PC-9 (cell line): ENCODE measurements at places on chromosomes 3 and 15. TPM values are rescaled to one million over a fixed set of nuclear protein-coding genes. Genes with fewer than 3 reads are reported as not detected.
A peak's percentile ranks its signal among the peaks of the same experiment; 100 is the strongest.

The GHRL gene
- 0.48 TPM in 1 of 2 replicates, not detected in the other for total RNA-seq

The HDAC11 gene
- 18.4 and 24.3 TPM in 2 replicates for total RNA-seq

DNA sequence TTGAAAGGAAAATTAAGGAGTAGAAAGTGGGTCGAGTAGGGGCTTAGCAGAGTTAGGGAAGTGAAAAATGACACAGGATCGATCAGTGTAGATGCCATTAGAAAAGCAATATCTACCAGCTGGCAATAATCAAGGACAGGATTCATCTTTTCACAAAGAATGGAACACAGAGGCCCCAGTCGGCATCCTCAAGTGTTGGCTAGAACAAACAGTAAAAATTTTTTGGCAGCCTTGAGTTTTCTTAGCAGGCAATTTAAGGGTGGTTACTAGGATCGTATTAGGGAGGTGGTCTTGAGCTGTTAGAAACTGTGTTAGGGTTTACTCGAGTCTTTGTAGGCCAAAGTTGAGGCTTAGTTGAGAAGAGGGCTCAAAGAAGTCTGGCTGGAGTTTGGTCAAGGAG, 658.8 kb upstream of the SGO1 start:
- H3K27me3 ChIP-seq: no peaks in the 10 kb centered on the region
- no peaks in the 10 kb centered on the region for H3K36me3 ChIP-seq
- no peak overlapping the region for H3K4me3 ChIP-seq
- no peak overlapping the region for H3K27ac ChIP-seq
- H3K4me1 ChIP-seq: no peaks in the 10 kb centered on the region

The NLGN1 gene
- total RNA-seq: 1.4 TPM in 2 replicates

GRCh38 chr3:123004201-123004918, 23.2 kb downstream of the SEMA5B start:
- no peaks in the 10 kb centered on the region for H3K36me3 ChIP-seq
- no peak overlapping the region for H3K4me3 ChIP-seq
- H3K27me3 ChIP-seq: peaks cover 33% of the 10 kb centered on the region
- no peak for DNase-seq
- no peak overlapping the region for H3K27ac ChIP-seq
- no peaks in the 10 kb centered on the region for H3K4me1 ChIP-seq

GRCh38 chr15:78651007-78651406, 10.0 kb upstream of the CHRNB4 start:
- no peak overlapping the region for H3K4me3 ChIP-seq
- H3K36me3 ChIP-seq: no peaks in the 10 kb centered on the region
- no peak overlapping the region for H3K27ac ChIP-seq
- H3K27me3 ChIP-seq: no peaks in the 10 kb centered on the region
- no peaks in the 10 kb centered on the region for H3K4me1 ChIP-seq
- no peak for DNase-seq

- peak; percentile 98 for DNase-seq
- peaks cover 46% of the 10 kb centered on the region for H3K36me3 ChIP-seq
- H3K27ac ChIP-seq: peak overlapping the region; percentile 97
- no peaks in the 10 kb centered on the region for H3K27me3 ChIP-seq
- H3K4me1 ChIP-seq: peaks cover 83% of the 10 kb centered on the region
- H3K4me3 ChIP-seq: peak overlapping the region; percentile 22; the same call in 1 of the 2 replicates
Observed at GRCh38 chr3:184005941-184006507, 11.7 kb downstream of the ABCC5 start.

GRCh38 chr15:79516155-79516554, 84.0 kb downstream of the MINAR1 start:
- H3K27ac ChIP-seq: no peak overlapping the region
- H3K4me3 ChIP-seq: no peak overlapping the region
- DNase-seq: no peak
- peaks cover 47% of the 10 kb centered on the region for H3K27me3 ChIP-seq
- no peaks in the 10 kb centered on the region for H3K36me3 ChIP-seq

DNA sequence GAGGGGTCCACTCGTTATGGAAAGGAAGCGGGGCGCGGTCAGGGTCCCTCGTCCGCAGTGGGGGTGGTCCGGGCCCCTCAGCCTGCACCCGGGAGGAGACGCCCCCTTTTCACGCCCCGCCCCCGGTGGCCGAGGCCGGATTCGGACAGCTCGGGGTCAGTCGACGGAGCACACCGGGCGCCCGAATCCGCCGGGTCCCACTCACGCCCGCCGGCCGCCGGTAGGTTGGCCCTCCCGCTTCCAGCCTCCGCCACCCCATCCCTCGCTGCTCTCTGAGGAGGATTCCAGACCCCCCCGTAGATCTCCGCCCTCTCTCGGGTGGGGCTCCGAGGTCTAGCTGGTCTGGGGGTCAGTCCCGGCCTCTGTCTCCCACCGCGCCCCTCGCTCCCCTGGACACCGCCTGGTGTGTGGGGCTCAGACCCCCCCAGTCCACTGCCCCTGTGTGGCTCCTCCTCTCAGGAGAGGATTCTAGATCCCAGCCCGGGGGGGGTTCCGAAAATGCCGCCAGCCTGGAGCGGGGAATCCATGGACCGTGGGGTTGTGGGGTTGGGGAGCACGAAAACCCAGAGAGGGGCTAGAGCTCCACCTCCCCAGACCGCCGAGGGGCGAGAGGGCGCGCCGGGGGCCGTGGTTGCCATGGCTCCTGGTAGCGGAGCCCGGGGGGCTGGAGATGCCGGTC, 725 bp downstream of the CHL1 start:
- no peak overlapping the region for H3K27ac ChIP-seq
- no peaks in the 10 kb centered on the region for H3K4me1 ChIP-seq
- no peak overlapping the region for H3K4me3 ChIP-seq
- H3K36me3 ChIP-seq: no peaks in the 10 kb centered on the region

GRCh38 chr3:77933926-77934325, 894.0 kb downstream of the ROBO2 start:
- H3K27ac ChIP-seq: no peak overlapping the region
- no peaks in the 10 kb centered on the region for H3K36me3 ChIP-seq
- no peaks in the 10 kb centered on the region for H3K27me3 ChIP-seq
- DNase-seq: no peak
- no peak overlapping the region for H3K4me3 ChIP-seq

- no peak overlapping the region for H3K27ac ChIP-seq
- no peak overlapping the region for H3K4me3 ChIP-seq
- H3K4me1 ChIP-seq: no peaks in the 10 kb centered on the region
- no peak for DNase-seq
- H3K36me3 ChIP-seq: no peaks in the 10 kb centered on the region
- H3K27me3 ChIP-seq: no peaks in the 10 kb centered on the region
Observed at GRCh38 chr3:79886204-79886603, 118.4 kb upstream of the ROBO1 start.

DNA sequence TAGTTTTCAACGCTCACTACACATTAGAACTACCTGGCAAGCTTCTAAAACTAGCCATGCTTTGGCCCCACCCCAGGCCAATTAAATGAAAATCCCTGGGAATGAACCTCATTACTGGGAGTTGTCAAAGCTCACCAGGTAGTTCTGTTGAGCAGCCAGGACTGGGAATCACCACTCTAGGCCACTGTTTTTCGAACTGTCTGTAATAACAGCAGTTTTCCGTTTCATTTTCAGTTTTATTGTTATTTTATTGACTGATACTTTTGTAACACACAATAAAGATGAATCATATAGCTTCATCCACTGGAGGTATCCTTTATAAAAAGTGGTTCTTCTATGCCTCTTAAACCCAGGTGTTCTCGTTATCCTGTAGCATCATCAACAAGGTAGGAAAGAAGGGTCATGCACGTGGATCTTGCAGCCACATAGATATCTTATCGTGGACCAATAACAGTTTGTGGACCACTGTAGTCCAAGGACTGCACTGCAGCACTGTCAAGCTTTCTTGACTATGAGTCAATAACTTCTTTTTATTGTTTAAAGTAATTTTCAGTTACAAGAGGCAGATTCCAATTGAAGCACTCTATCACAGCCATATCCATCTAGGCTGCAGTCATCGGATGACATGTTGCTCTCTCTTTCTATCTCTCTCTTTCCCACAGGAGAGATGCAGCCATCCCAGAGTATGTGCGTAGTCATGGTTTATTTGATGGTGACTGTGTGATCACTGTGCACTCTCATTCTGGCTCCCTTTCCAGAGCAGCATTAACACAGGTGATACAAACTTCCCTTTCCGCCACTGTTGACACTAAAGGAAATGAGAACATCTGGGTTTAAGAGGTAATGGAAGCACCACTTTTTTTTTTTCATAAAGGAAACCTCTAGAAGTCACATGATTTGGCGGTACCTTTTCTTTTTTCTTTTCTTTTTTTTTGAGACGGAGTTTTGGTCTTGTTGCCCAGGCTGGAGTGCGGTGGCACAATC, 39.0 kb upstream of the BLM start:
- peaks cover 18% of the 10 kb centered on the region for H3K4me1 ChIP-seq
- H3K27me3 ChIP-seq: no peaks in the 10 kb centered on the region
- H3K36me3 ChIP-seq: no peaks in the 10 kb centered on the region

The LRRIQ4 gene
- 1.3 TPM in 2 replicates for total RNA-seq

DNA sequence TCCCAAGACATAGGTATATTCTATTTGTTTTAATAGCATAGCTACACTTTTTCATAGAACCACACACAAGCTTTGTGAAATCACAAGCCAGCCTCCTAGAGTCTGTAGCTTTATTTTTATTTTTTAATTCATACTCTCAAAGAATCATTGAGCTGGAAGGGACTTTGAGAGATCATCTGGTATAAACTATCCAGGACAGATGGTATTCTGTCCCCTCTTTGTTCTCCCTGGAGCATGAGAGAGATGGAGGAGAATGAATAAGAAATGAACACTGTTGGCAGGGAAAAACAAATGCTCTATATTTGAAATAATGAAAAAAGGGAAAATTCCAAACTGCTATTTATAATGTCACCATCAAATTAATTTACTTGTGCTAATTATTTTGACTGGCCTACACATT, 338.7 kb upstream of the IL12A start:
- H3K4me1 ChIP-seq: no peaks in the 10 kb centered on the region; the same call in 1 of the 2 replicates
- no peak for DNase-seq
- H3K27me3 ChIP-seq: no peaks in the 10 kb centered on the region
- H3K4me3 ChIP-seq: no peak overlapping the region

The MCF2L2 gene
- total RNA-seq: 1.7 and 2.3 TPM in 2 replicates

The PRTG gene
- 11.4 and 16.5 TPM in 2 replicates for total RNA-seq

The WDR72 gene
- total RNA-seq: 1.8 and 1.9 TPM in 2 replicates

The CDC25A gene
- total RNA-seq: 9.7 and 10.5 TPM in 2 replicates

The CLDN11 gene
- 1.4 and 1.9 TPM in 2 replicates for total RNA-seq

- H3K27me3 ChIP-seq: no peaks in the 10 kb centered on the region
- H3K36me3 ChIP-seq: peaks cover 6% of the 10 kb centered on the region; the same call in 1 of the 2 replicates
- H3K4me3 ChIP-seq: no peak overlapping the region
- H3K4me1 ChIP-seq: peaks cover 31% of the 10 kb centered on the region
- peak overlapping the region; percentile 18; the same call in 1 of the 2 replicates for H3K27ac ChIP-seq
Observed at GRCh38 chr3:177835008-177835407, 637.7 kb upstream of the TBL1XR1 start.

DNA sequence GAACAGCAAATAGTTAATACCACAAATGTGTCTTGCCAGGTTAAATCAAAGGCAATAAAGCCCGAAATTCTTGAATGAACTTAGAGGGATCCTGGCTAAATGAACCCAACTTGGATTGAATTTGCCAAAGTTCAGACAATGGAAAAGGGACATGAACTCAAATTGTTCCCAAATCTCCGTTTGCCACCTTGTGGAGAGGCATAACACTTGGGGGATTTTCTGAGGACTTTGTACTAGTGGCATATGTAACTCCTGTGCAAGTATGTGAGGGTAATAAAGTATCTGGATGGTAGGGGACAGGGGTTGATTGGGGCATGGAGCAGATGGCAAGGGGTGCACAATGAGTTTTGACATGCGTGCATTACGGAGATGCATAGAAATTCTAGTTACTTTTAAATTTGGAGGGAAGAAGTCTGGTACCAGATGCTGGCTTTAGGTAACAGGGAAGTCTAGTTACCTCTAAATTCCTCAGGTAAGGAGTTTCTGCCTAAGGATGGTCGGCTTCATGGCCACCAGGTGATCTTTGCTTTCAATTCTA, 1.2 kb upstream of the TCAIM start:
- H3K27ac ChIP-seq: peak overlapping the region; percentile 63; the same call in 1 of the 2 replicates
- H3K4me1 ChIP-seq: peaks cover 19% of the 10 kb centered on the region
- peak; percentile 12 for DNase-seq
- H3K27me3 ChIP-seq: no peaks in the 10 kb centered on the region
- peak overlapping the region; percentile 69 for H3K4me3 ChIP-seq

The PRSS50 gene
- total RNA-seq: 0.48 and 0.50 TPM in 2 replicates

DNA sequence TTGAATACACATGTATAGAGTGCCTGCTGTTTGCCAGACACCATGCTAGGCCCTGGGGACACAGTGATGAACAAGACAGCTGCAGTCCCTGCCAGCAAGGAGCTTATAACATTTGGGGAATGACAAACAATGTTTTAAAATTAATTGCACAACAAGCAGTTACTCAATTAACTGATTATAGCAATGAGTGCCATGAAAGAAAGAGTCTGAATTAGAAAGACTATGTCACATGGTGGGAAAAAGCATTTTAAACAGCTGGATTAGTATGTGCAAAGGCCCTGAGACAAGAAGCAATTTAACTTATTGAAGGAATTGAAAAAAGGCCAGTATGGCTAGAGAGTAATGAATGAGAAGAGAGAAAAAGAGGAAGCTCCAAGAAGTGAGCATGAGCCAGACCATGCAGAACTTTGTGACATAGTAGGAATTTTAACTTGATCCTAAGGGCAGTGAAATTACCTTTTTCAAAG, 64.5 kb upstream of the PLXNA1 start:
- H3K27ac ChIP-seq: no peak overlapping the region
- no peak for DNase-seq
- H3K36me3 ChIP-seq: 0 out of 2 replicates have a peak, but pooled peaks cover 5% of the 10 kb centered on the region
